ENCODE measurements at places on chromosomes 4 and X.

GRCh38 chrX:33160273-33160672 lies 51.1 kb downstream of the DMD start:
- DNase-seq: no peak

- DNase-seq: no peak
Measured at GRCh38 chrX:139495324-139495723, 35.2 kb upstream of the F9 start.

GRCh38 chrX:150446995-150447394 lies 83.9 kb downstream of the MAMLD1 start:
- DNase-seq: no peak

DNA sequence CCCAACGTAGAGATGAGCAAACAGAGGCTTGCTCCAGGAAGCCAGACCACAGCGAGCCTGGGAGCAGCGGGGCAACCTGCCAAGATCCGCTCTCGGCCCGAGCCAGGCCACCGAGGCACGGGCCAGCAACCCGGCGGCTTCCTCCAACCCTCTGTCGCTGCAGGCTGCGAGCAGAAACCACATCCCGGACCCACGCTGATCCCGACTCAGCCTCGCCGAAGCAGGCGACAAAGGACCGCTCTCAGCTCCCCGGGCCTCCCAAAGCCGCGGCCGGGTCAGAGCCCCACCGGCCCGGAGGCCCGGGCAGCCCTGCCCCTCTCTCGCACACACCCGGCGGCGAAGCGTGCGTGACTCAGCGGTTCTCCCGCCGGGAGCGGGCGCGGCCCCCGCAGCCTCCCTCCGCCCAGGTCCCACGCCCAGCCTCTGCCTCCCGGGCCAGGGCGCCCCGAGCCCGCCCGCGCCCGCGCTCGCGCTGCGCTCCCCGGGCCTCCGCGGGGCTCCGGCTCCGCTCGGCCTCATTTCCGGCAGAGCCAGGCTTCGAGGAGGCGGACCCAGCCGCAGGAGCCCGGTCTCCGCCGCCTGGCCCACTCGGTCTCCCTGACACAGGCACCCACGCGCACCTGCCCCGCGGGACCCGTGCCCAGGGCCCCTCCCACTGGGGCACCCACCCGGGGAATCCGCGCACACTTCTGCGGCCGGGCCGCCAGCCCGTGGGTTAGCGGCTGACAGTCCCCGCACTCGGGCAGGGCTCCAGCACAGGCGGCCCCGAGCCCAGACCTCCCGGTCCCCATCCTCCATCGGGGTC lies 1.7 kb downstream of the PPP2R2C start:
- peak; percentile 84 for DNase-seq

GRCh38 chr4:28373191-28373590 lies 1512.5 kb downstream of the STIM2 start:
- DNase-seq: no peak

DNA sequence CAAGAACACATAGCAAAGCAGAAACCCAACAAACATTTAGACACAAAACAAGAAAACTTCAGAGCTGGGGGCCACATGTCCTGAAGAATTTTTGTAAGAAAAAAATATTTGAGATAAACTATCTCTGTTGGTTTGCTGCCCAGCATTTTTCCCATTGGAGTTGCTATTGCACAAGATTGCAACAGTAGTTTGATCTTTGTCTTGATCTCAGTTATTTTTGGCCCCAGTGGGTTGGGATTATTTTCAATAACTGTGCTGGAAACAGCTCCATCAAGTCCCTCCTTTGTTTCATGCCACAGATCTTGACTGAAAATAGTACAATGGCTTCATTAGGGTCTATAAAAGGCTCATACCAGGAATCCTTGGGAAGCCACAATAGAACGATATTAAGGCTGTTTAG lies 103.8 kb upstream of the RAI2 start:
- no peak for DNase-seq

GRCh38 chrX:118459494-118459893 lies 36.1 kb upstream of the DOCK11 start:
- no peak for DNase-seq

DNA sequence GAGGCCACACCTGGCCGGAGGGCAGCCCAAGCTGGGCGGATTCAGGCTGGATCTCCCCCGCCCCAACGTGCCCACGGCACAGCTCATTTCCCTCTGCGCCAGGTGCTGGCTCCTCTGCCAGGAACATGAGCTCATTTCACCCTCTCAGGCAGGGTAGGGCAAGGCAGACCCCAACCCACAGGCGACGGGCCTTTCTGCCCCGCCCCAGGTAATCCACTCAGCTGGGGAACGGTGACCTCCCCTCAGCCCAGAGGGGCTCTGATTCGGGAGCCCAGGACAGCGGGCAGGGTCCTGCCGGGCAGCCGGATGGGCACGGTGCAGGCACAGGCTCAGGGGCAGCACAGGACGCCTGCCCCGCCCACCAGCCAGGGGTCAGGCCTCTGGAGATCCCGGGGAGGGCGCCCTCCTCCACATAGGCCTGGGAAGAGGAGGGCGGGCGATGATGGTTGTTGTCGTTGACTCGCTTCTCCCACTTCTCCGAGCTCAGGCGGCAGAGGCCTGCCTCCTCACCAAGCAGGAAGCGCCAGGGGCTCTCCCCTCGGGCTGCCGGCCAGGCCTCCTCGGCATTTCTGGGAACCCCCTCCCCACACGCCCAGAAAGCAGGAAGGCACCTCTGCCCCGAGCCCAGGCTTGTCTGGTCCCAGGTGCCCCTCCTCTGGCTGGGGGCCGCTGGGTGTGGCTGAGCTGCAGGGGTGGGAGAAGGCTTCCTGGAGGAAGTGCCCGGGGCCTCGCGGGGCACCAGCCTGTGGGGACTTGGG lies 31.1 kb downstream of the TACC3 start:
- DNase-seq: peak; percentile 78

GRCh38 chr4:165740911-165741310 lies 132.1 kb upstream of the TLL1 start:
- DNase-seq: no peak

GRCh38 chr4:120658772-120659171 lies 263.8 kb downstream of the PRDM5 start:
- no peak for DNase-seq

- no peak for DNase-seq
Measured at GRCh38 chrX:118355225-118355920, 9.5 kb downstream of the WDR44 start.

DNA sequence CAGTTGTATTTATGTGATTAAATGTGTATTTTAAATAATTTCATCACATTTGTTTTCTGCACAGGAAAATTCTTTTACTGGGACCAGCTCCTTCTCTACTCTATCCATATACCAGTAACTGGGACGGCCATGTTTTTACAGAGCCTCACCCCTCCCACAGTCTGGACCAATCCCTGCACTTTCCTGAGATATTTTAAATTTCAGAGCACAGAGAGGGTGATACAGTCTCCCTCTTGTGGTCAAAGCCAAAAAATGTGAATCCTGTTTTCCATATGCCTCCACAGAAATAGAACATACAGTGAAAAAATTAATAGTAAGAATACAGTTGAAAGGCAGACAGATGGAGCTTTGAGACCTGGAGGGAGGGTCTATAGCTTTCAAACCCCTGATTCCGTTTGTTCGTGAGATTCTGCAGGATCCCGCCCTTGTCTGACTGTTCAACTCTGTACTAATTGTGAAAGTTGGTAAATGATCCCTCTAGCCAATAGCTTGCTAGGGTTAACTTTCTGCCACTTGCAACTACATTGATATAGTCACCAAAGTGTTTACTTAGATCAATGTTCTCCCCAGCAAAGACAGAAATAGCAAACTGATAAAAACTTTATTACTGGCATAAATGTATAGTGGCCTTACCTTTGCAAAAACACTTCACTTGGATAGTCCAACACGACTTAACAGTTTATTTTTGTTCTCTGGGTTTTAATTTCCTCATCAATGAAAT lies 172.2 kb downstream of the PPARGC1A start:
- peak; percentile 49 for DNase-seq

GRCh38 chrX:109880629-109881028 lies 122.3 kb upstream of the TMEM164 start:
- no peak for DNase-seq

DNA sequence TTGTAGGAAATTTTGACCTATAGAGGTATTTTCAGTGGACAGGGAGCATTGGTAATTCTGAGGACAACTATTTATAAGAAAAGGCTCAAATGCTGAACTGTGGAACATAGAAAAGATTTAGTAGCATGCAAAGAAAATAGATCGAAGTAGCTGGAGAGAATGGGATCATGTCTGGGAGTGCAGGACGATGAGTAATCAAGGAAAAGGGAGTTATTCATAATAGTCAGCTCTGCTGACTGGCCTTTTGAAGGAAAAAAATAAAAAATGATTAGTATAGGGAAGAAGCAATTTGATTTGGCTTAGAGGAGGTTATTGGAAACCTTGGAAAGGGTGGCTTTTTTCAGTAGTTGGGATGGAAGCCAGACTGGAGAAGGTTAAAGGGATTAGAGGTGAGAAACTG lies 22.9 kb upstream of the ANK2 start:
- no peak for DNase-seq

DNA sequence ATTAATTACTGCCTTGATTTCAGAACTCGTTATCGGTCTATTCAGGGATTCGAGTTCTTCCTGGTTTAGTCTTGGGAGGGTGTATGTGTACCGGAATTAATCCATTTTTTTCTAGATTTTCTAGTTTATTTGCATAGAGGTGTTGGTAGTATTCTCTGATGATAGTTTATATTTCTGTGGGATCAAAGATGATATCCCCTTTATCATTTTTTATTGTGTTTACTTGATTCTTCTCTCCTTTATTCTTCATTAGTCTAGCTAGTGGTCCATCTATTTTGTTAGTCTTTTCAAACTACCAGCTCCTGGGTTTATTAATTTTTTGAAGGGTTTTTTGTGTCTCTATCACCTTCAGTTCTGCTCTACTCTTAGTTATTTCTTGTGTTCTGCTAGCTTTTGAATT lies 32.1 kb downstream of the CDX4 start:
- no peak for DNase-seq

- DNase-seq: no peak
Measured at GRCh38 chr4:135277068-135277979, 1075.7 kb upstream of the PABPC4L start.

GRCh38 chr4:24158031-24158430 lies 268.2 kb upstream of the PPARGC1A start:
- no peak for DNase-seq

DNA sequence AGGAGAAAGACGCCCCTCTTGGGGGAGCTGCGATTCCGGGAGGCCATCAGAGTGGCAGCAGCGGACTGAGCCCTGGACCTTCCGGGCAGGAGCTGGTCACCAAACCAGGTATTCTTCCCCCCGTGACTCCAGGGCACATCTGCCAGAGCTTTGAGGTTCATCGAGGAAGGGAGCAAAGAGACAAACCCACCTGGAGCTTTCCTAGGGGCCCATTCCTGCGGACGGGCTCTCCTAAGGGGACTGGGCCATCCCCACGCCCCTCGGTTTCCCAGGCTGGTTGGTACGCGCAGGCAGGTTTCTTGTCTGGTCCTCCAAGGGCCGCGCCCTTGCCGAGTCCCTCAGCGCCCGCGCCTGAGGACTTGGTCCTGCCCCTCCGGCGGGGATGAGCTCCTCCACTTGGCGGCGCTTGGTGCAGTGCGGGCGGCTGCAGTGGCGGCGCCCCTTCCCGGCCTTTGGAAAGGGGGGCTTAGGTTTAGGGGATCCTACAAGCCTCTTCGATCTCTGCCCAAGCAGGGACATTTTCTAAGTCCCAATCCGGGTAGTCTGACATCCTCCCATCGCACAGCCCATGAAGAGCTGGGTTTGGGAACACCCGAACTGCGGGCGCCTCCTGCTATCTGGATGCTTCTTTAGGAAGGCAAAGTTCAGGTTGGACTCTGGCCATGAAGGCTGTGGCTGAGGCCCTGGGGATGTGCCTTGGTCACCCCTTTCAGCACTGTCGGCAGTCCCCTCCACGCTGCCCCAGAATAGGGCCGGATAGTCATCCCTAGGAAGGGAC lies 538 bp downstream of the STBD1 start:
- peak; percentile 90 for DNase-seq

GRCh38 chr4:4440333-4441061 lies 53.6 kb downstream of the NSG1 start:
- peak; percentile 32 for DNase-seq

DNA sequence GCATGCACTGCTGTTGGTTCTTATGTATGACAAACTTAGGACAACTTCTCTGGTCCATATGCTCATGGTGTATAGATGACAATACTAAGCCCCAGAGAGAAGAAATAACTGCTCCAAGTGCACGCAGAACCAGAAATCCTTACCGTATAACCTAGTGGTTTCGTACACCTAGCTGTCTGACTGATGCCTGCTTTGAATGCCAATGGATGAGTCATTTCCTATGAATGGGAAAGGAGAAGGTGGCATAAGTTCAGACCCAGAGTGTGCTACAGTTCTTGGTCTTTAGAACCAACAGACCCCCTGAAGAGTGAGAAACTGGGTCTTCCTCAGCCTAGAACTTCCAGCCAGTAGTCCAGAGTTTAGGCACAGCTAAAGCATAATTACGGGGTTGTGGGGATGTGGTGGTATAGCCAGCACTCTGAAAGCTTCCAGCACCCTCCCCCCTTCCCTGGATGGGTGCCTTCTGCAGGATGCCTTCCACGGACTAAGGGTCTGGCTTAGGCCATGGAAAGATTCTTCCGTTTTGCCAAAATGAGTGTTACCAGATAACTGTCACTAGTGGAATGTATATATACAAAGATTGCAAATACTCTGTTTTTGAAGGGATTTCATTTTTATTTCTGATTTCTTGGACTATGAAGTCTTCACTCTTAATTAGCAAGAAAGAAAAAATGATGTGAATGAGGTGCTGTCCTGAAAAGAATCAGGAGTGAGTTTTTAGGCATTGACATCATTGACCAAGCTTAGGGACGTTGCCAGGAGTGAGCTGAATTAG lies 84.6 kb upstream of the PACRGL start:
- no peak for DNase-seq

DNA sequence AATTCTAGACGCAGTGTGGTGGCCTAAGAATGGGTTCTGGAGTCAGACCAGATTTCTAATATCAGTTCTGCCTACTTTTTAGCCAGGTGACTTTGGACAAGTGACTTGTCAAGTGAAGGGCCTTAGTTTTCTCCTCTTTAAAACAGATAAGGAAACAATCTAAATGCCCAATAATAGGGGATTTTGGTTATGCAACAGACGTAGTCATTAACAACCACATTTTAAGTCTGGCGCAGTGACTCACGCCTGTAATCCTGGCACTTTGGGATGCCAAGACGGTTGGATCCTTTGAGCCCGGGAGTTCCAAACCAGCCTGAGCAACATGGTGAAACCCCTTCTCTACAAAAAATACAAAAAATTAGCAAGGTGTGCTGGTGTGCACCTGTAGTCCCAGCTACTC lies 2.1 kb upstream of the ZMYM3 start:
- no peak for DNase-seq

GRCh38 chr4:182208526-182209050 lies 34.6 kb upstream of the TENM3 start:
- DNase-seq: no peak

GRCh38 chrX:139094671-139095592 lies 383.4 kb upstream of the FGF13 start:
- no peak for DNase-seq

GRCh38 chrX:133444196-133444595 lies 28.9 kb upstream of the GPC4 start:
- no peak for DNase-seq

- no peak for DNase-seq
Measured at GRCh38 chr4:5899881-5900280, 7.0 kb upstream of the CRMP1 start.

- DNase-seq: no peak
Measured at GRCh38 chr4:17654701-17655100, 40.3 kb downstream of the MED28 start.

- no peak for DNase-seq
Measured at GRCh38 chrX:100931925-100932285, 3.2 kb upstream of the XKRX start.

GRCh38 chrX:147322496-147322895 lies 508.0 kb upstream of the CXorf51A start:
- DNase-seq: no peak

GRCh38 chr4:69713593-69713992 lies 46.8 kb downstream of the SULT1B1 start:
- DNase-seq: no peak

Data from endodermal cell (in vitro differentiated cells).